ENCODE measurements at places on chromosomes 6 and 20.

DNA sequence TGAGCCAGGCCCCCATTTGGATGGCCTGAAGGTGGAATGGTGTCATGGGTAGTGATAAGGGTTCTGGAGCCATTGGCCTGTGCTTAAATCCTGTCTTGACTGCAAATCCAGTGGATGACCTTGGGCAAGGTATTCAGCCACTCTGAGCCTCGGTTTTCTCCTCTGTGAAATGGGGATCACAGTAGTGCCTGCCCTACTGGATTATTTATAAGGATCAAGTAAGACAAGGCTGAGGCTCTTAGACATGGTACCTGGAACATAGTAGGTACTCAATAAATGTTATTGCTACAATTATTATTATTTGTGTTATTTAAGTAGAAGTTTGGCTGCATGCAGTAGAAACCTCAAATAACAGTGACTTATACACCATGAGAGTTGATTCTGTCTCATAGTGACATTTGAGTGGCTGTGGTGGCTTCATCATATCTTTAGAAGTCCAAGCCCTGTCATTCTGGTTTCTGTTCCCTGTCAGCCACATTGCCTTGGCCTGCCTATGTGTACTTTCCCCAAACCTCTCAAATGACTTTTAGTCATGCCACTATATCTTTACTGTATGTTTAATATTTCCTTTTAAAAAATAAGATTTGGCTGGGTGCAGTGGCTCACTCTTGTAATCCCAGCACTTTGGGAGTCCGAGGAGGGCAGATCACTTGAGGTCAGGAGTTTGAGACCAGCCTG is 37.6 kb upstream of the CHMP4B start:
- DNase-seq, result no peak

DNA sequence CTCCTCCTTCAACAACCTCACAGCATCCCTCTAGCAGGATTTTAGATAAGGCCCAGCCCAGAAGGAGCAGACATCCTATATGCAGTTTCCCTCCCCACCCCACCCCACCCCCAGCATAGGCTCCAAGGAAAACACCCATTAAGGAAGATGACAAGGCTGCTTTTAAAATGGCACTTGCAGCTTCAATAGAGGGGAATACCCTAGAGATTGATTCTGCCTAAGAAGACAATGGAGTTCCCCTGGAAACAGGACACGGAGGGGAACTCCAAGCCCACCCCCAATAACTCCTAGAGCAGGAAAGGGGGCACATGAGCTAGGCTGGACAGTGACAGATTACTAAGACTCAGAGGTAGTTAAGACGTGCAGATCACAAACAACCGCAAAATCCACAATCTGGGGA is 34.7 kb downstream of the CPNE5 start:
- no peak for DNase-seq

DNA sequence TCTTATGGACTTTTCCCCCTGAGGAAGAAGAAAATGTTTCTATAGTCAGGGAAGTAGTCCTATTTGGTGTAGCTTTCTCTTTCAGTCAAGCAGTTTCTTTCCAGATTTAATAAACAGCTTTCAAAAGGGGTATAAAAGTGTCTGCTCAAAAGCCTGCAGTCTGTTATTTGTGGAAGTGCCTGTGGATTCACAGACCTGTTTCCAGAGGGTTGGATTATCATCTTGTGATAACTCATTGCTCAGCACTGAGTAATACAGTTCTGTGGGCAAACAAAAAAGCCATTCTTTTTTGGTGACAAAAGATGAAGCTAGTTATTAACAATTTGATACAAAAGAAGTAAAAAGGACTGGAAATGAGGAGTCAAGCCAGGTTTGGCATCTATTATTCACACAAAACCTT is 358.2 kb upstream of the ID4 start:
- no peak for DNase-seq

GRCh38 chr6:154106251-154106650 is 67.2 kb downstream of the OPRM1 start:
- DNase-seq, result no peak

GRCh38 chr20:45819466-45819865 is 7.0 kb downstream of the UBE2C start:
- DNase-seq, result no peak

DNA sequence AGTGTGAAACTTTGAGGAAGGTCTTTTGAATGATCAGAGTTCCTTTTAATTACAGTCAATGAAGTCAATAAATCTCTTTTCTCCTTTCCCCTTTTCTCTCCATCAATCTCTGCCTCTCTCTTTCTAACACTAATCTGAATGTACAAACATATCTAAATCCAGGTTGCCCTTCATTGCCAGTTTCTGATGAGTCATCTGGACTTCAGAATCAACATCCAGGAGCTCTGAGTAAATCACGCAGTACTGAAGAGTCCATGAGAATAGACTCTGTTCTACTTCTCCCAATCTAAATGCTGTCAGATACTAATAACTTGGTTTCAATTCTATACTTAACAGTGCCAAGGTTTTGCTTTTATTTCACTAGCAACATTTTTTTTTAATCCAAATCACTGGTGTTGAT is 238.7 kb upstream of the THEMIS start:
- DNase-seq, result no peak

- DNase-seq, result no peak
These were observed 143.2 kb downstream of the PREX1 start for GRCh38 chr20:48684501-48685041.

GRCh38 chr6:48813836-48814235 is 649.2 kb downstream of the MMUT start:
- DNase-seq, result no peak

DNA sequence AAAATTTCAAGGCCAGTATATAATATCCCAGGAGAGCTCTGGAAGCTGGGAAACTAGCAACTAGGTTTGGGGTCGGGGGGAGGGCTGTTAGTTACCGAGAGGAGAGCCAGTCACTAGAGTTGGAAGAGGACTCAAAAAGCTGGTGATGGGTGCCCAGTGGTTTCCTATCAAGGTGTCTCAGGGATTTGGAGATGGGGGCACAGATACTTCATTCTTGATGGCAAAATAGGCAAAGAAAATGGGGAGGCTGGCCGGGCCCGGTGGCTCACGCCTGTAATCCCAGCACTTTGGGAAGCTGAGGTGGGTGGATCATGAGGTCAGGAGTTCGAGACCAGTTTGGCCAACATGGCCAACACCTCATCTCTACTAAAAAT is 805 bp downstream of the PHF1 start:
- no peak for DNase-seq

DNA sequence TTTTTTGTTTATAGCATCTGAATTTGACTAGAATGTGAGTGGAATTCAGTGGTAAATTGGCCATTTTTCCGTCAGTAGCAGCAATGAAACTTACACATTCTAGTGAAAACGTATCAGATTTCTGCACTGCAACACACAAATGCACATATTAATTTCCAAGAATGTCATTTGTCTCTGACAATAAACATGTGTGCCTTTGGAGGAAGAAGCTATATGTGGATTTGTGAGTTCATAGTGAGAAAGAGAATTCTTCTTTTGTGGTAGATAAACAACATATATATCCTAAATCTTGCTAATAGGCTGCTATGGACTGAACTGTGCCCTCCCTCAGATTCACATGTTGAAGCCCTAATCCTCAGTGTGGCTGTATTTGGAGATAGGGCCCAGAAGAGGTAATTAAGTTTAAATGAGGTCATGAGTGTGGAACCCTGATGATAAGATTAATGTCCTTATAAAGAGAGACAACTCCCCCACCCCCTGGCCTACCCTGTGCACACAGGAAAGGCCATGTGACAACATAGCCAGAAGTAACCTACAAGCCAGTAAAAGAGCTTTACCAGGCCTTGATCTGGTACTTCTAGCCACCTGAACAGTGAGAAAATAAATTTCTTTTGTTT is 200.2 kb upstream of the EYA4 start:
- no peak for DNase-seq

Measured in SK-N-MC (cell line).